ENCODE measurements at places on chromosomes 5 and 9.

GRCh38 chr5:167987490-167988280 is 303.8 kb upstream of the WWC1 start:
- no peak for DNase-seq

DNA sequence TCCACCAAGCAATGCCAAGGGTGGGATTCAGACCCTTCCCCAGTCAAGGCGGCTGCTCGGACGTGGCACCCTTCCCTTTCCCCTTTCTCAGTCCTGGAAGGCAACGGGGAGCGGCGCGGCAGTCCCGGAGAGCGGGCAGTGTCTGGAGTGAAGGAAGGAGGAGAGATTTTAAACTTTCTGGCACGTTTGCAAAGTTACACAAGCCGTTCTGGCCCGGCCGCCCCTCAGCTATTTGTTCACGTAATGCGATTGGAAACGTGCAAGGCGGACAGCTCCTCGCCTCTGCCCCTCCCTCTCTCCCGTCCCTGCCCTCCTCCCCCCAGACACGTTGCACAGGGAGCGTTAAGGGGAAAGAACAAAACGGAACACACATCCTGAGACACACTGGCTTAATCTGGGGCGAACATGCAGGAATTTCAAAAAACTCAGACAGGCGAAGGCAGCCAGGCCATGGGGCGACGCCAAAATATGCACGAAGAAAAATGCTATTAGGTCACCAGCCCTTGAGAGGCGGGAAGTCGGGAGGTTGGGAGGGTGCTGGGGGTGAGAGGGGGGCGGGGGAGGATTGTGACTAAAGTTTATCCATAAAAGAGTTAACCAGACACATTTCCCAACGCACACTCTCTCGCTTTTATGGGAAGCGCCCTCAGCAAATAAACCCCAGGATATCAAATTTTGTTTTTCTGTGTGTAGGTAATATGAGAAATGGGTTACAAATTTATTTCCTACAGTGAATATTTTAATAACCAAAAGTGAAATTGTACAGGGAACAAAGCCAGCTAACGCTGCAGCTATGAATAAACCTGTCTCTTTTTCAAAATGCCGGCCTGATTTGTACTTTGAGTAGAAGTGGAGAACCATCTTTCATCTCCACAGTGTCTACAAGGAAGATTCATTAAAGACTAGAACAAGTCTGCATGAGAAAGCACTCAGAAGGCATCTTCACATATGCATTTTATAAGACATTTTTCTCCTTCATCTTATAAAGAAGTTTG is at the start of gene LOX:
Gene LOX (minus strand): TSS at position 144 of the 995 bp plus-strand sequence. CDS start 274 bp downstream, outside the sequence.
- no peak for DNase-seq

- DNase-seq = no peak
Measured at GRCh38 chr5:15752663-15753285, 252.8 kb downstream of the FBXL7 start.

DNA sequence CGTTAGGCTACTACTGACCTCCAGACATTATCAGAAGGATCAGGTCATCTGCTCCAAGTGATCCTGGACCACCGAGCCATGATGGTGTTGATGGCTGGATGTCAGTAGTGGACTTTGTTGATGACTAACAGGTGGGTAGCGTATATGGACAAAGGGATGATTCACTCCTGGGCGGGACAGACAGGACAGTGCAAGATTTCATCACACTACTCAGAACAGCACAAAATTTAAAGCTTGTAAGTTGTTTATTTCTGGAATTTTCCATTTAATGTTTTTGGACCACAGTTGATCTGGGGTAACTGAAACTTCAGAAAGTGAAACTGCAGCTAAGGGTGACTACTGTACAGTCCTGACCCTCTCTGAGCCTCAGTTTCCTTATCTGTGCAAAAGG is 12.7 kb downstream of the PDGFRB start:
- no peak for DNase-seq

GRCh38 chr5:72281764-72282499 is 38.1 kb downstream of the MRPS27 start:
- DNase-seq = no peak

- no peak for DNase-seq
Measured at GRCh38 chr5:174514983-174515394, 209.4 kb upstream of the MSX2 start.

GRCh38 chr5:57635146-57635777 is 152.7 kb upstream of the ACTBL2 start:
- DNase-seq = no peak

- DNase-seq = no peak
Measured at GRCh38 chr9:99433095-99433494, 211.0 kb downstream of the SEC61B start.

GRCh38 chr9:82147798-82148425 is 159.3 kb downstream of the SPATA31D1 start:
- no peak for DNase-seq

GRCh38 chr5:62980884-62981283 is 402.3 kb downstream of the LRRC70 start:
- DNase-seq = no peak

DNA sequence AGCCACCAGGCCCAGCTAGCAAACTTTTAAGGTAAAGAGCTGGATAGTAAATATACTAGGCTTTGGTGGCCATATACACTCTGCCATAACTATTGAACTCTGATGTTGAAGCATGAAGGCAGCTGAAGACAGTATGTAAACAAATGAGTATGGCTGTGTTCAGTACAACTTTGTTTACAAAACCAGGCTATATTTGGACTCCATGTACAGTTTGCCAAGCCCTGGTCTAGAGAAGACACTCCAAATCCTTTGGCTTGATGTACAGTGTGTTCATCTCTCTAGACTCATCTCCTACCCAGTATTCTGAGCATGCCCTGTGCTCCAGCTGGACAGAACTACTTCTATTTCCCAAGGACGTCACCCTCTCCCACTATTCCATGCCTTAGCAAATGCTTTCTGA is 54.3 kb upstream of the MEGF10 start:
- no peak for DNase-seq

Measured in stimulated activated CD8-positive, alpha-beta memory T cell treated with anti-CD3 and anti-CD28 coated beads, Interleukin-4, amount 100 ng/mL, for 24 hours (primary cell).